ENCODE measurements at places on chromosomes 5 and 9.

GRCh38 chr5:157324237-157324636 is 58.3 kb downstream of the CYFIP2 start:
- no peak for DNase-seq

- DNase-seq = no peak
Measured at GRCh38 chr5:130893006-130893405, 272.1 kb downstream of the HINT1 start.

DNA sequence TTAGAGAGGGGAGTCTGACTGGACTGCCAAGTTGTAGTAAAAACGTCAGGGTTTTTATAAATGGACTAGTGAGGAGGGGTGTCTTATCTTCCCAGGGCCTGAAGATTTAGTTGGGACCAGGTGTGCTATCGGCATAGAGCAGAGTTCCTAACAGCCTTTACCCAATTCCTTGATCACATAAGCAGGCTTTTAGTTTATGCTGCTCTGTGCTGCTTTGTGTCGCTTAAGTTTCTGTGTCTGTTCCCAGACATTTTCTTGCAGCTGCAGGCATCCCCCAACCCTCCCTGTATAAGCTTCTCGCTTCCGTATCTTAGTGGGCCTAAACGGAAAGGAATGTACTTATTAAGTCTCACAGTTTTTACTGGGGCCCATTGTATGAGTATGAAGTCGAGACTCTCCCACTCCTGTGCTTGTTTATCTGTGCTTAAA is 2.6 kb upstream of the SMC5 start:
- DNase-seq = no peak

DNA sequence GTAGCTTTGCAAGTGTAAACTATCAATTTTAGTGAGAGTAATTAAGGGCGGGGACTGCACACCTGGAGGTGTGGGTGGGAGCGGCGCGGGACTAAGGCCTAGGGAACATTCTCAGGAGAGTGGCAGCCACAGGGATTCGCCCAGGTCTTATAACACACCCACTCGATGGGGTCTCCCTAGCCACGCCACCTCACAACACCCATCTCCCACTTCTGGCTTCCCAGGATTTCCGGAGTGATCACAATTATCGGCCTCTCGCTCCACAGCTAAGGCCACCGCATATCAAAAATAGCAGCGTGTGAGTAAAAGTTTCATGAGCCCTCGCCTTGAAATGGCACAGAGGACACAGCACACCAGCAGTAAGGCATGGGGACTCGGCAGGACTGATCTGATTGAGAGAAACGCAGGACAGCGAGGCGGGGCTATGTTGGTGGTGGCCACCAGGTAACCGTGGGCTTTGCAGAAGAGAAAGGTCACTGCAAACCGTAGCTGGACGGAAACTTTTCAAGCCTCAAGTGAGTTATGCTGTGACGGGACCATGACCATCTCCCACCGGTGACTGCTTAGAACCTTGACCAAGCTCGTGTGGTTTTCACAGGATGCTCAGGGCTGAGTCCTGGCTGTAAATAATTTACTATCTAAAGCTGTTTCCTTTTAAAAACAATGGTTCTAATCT is 1.1 kb upstream of the LPAR1 start:
- no peak for DNase-seq

DNA sequence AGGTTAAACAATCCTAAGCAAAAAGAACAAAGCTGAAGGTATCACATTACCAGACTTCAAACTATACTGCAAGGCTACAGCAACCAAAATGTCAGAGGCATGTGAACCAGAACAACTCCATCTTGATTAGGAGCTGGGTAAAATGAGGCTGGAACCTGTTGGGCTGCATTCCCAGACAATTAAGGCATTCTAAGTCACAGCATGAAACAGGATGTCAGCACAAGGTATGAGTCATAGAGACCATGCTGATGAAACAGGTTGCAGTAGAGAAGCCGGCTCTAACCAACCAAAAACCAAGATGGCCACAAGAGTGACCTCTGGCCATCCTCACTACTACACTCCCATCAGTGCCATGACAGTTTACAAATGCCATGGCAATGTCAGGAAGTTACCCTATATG is 252.0 kb downstream of the RASEF start:
- no peak for DNase-seq

- DNase-seq = no peak
Measured at GRCh38 chr5:106392766-106393165, 1278.0 kb downstream of the EFNA5 start.

GRCh38 chr5:144774197-144774596 is 603.5 kb downstream of the KCTD16 start:
- DNase-seq = no peak

DNA sequence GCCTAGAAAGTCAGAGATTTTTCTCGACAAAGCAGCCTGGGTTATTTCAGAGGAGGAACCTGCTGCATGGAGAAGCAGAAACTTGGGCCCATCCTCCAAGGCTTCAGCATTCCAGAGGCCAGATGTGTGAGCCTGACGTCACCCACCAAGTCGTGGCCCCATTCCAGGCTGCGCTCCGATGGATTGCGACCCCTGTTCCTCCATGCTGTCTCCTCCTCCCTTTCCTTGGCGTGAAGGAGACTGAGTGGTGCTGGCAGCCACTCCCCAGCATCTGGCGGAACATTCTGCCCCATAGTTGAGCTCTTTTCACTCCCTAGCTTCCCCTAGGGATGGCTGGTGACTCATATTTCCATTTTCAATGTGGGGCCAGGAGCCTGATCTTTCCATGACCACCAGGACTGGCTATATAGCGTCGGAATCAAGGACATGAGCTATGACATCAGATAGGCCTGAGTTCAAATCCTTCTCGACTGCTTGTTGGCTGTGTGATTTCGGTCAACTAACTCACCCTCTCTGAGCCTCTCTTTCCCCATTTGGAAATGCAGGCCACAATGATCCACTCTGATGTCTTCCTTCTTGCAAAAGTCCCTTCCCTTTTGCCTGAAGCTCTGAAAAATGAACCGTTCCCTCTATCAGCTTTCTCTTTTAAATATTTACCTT is 24.5 kb upstream of the DUSP1 start:
- no peak for DNase-seq

- no peak for DNase-seq
Measured at GRCh38 chr9:97987487-97987886, 4.3 kb downstream of the ANP32B start.

DNA sequence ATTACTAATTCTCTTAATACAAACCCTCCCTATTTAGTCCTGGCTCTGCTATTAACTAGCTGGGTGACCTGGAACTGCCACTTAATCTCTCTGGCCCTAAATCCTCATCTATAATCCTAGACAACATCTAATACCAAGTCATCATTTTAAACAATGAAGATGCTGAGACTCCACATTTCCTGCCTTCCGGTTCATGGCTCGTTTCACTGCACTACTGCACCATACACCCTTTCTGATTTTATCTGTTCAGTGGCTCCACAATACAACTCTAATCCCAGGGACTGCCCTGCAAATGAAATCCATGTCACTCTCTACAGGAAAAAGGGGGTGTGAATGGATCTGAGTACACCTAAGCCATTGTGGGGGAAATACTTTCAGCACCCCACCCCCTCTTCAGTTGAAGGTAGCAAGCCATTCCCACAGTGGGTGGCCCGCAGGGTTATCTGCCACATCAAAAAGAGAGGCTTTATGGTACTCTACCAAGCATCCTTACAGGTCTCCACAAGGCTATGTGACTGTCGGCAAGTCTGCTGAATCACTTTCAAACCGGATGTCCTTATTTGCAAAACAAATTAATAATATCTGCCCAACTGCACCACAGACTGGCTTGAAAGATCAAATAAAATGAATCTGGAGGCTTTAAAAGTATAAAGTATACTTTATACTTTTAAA is 89.5 kb downstream of the EPB41L4A start:
- DNase-seq = no peak

DNA sequence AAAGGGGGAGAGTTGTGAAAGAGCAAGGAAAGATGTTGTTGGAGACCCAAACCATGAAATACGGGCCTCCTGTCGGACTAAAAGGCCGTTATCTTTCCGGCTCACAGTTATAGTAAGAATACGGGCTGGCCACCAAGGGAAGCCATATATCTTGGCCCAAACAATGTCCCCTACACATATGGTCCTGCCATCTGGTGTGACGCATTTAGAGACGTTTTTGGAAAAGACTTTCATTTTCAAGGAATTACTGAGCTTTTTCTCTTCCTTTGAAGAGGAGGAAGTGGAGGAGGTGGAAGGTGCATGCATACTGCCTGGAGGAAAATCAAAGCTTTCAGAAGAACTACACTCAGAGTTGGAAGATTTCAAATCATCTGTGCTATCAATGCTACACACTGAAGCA is 26.7 kb downstream of the PWWP2A start:
- DNase-seq = no peak

DNA sequence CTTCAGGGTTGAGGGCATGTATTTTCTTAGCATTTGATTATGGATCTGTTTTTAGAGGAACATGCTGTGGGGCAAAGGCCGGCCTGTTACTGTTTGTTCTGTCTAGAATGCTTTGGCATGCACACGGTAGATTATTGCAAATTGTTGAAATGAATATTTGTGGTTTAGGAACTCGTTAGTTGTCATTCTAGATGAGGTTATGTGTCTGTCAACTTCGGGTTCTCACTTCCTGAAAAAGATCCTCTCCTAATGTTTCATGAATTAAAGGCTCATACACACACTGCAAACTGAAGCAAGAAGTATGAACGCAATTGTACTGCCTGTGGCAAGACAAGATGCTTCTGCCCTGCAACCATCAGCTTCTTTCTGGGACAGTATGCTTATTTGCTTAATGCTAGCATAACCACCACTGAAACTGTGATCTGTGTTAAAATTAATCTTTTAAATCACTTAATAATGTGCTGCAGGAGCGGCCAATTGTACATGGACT is 99.6 kb downstream of the BASP1 start:
- no peak for DNase-seq

DNA sequence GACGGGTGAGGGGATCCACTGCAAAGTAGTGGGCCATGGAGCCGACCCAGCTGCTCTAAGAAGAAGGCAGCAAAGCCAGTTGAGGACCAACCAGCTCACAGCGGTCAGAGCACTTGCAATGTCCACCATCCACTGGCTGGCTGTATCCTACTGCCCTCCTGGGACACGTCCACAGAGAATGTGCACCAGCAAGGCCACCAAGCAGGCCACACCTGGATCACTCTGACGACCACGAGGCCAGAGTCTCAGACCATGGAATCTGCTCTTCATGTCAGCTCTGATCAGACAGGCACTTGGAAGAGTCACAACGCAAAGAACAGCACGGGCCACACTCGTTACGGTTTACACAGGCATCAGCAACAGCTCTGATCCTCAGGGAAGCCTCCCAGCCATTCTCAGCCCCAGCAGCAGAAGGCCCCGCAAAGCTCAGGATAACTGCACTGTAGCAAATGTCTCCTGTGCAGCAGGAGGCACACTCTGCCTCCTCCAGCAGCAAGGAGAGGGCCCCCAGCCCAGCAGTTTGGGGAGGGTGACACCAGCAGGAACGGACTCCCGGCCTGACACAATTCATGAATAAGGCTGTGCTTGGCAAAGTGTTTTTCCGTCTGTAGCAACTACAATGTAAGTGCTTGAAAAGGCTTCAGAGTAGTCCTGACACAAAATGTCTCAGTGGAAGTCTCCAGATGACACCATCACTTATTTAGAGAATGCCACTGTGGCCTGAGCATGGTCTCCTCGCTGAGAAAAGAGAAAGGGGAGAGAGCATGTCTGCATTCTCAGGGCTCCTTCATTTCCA is 15.7 kb downstream of the SEMA4D start:
- no peak for DNase-seq

- no peak for DNase-seq
Measured at GRCh38 chr5:132770476-132771159, 6.4 kb downstream of the SEPTIN8 start.

DNA sequence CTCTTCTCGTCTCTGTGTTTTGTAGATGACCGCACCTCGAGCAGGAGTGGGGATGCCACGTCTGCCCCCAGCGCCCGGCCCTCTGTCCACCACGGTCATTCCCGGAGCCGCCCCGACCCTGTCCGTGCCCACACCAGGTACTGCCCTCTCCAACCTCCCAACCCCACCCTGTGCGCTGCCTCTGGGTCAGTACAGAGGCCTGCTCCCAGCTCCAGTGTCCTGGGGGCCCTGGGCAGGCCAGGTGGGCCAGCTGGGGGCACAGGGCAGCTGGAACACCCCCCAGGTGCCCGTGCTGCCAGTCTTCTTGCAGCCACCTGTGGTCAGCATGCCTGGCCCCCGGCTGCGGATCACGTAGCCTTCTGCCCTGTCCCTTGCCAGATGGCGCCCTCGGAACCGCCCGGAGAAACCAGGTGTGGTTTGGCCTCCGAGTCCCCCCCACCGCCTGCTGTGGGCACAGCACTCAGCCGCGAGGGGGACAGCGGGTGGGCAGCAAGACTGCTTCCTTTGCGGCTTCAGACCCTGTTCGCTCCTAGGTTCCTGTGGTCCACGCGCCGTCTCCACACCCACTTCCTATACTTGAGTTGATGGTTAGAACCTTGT is 133.7 kb downstream of the WNK2 start:
- no peak for DNase-seq

- no peak for DNase-seq
Measured at GRCh38 chr9:76018761-76019160, 128.3 kb downstream of the PCSK5 start.

- DNase-seq = no peak
Measured at GRCh38 chr5:177325868-177326381, 14.2 kb upstream of the MXD3 start.

DNA sequence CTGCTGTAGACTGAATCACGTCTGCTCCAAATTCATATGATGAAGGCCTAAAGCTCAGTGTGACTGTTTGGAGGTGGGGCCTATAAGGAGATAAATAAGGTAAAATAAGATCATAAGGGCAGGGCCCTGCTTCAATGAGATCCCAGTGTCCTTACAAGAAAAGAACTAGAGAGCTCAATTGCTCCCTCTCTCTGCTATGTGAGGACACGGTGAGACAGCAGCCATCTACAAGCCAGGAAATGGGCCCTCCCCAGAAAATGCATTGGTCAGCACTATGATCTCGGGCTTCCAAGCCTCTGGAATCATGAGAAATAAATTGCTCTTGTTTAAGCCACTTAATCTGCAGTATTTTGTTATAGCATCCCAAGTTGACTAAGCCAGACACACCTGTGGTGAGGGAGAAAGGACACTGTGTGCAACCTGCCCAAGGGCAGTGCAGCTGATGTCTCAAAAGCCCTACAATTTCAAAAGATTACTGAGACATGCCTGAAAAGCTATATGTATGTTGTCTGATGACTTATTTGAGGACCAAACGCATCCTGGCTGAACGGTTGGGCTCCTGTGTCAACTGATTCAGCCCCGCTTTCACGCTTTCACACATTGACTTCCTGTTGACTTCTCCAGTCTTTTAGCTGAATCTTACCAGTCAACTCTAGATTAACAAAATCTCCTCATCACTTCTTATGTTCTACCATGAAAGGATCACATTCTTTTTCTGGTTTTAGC is 13.2 kb downstream of the GZMK start:
- DNase-seq = no peak

GRCh38 chr9:78115073-78115472 is 83.5 kb upstream of the GNAQ start:
- no peak for DNase-seq

- no peak for DNase-seq
Measured at GRCh38 chr9:90665072-90665471, 22.4 kb upstream of the DIRAS2 start.

Measured in NCI-H187 (cell line).